ENCODE measurements at places on chromosomes 3 and 15.
A peak's percentile ranks its signal among the peaks of the same experiment; 100 is the strongest.

DNA sequence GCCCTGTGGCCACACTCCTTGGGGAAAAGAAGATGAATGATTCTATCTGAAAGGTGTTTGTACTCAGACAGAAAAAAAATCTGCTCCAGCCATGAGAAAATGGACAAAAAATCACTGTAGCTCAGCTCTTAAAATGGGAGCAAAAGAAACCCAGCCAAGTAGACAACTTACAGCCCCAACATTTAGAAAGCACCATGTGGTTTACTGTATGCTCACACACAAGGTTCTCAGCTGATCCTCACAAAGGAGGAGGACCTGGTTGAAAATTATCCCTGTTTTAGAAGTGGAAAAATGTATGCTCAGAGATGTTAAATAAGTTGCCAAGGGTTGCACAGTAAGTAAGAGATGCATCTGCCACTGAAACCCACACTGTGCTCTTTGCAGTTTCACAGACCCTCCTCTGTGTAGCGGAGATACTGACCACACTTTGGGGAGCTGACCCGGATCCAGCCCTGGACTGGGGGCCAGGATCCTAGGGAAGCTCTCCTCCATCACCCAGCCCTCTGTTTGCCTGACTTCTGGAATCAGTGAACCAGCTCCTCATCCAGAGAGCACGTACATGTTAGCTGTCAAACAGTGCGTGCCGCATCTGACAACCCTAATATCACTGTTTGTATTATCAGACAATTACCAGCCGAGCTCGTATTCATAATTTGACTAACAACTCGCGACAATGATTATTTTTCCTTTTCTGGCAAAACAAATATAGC, 32.7 kb upstream of the TPRG1 start:
- DNase-seq, result no peak

GRCh38 chr15:67396114-67396513, 124.8 kb upstream of the C15orf61 start:
- DNase-seq, result no peak

DNA sequence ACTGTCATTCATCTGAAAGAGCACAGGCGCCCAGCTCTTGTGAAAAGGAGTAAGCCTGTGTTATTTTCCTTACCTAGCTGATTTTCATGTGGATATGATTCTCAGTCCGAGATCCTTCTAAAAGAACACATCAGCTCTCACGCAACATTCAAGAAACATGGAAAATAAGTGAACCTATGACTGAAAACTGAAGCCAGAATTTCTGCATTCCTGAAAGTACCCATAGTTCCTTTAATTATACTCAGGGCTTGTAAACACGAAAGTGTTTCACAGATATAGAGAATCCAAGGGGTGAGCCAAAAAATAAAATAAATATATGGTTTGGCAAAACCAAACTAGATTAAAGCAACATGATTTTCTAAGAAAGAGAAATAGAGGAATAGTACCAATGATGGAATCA, 100.8 kb upstream of the CHMP2B start:
- DNase-seq, result no peak

DNA sequence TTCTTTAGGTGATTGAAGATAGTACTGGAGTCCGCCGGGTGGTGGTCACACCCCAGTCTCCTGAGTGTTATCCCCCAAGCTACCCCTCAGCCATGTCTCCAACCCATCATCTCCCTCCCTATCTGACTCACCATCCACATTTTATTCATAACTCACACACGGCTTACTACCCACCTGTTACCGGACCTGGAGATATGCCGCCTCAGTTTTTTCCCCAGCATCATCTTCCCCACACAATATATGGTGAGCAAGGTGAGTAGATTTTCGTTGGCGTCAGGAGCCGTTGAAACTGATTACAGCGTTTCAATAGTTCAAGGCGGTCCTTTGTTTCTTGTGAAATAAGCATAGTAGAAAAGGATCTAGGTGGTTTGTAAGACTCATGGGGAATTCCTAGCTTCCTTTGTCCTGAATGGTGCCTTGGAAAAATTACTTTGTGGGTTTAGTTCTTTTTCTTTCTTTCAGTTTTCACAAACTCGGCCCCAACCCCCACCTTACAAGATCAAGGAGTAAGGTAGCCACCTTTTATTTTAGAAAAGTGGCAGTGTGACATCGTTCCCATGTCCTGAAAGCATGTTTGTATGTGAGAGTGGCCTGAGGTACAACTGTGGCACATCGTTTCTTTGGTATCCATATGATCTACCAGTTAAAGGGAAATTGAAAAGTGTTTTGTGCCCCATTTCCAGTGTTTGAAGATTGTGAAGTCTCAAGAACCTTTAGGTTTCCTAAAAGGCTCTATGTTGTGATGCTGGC, 200.6 kb downstream of the GHSR start:
- DNase-seq, result no peak

GRCh38 chr15:63597038-63597790, at the start of gene FBXL22:
TSS of gene FBXL22 (plus strand) at chr15:63597387. CDS start at chr15:63597393, 6 bp downstream.
- no peak for DNase-seq

GRCh38 chr3:135991621-135992020, 26.1 kb downstream of the PPP2R3A start:
- DNase-seq, result no peak

DNA sequence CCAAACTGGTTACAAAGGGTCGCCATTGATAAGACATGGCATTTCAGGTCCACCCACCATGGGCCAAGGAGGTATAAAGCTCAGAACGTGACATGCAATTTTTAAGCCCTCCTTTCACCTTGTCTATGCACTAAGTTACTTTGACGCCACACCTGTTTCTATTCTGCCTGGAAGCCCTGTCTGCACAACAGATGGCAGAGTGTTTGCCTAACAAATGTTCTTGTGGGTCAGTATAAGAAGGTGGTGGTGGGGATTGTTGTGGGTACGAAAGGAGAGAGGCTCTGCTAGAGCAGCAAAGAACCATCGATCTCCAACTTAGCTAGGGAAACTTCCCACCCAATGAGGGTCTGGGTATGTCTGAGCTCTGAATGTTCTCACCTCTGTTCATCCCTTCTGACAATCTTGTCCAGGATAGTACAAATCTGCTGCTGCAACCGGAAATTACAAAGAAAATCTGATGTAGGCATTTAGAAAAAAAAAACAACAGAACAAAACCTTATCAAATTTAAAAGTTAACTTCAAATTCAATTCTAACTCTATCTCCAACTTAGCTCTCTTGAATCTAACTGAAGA, 945.0 kb upstream of the CFAP20DC start:
- DNase-seq, result no peak

GRCh38 chr15:28904541-28905315, 19.0 kb downstream of the APBA2 start:
- DNase-seq, result no peak

DNA sequence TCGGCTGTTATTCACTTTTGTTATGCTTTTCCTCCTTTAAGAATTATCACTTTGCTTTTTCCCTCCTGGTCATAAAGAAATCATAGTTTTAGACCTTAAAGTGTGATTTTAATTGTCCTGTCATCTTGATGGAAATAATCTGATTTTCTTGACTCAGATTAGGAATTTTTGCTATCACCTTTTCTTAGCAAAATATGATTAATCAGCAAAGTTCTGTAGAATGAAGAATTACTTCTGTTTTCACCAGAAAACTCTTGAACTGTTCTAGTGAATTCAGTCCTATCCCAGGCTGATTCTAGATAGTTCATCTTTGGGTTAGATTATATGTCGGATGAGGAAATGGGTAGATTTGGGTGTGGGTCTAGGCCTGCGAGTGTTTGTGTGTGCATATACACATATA, 12.2 kb downstream of the CMSS1 start:
- DNase-seq, result no peak

GRCh38 chr15:50278496-50278895, 13.0 kb upstream of the HDC start:
- no peak for DNase-seq

DNA sequence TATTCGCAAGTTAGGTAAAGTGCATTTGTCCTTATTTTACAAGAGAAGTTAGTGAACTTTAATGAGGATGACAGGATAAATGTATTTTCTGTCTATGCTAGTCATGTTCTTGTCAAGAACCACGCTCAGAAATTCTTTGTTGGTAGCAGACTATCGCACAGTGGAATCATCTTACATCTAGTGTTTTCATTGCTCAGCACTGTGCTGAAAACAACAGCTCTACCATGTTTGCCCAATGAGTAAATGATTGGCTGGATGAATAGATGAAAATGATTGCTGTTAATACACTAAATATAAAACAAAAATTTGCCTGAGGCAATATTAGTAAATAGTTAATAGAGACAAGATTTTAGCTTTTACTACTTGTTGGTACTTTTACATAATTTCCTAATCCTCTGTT, 265.3 kb upstream of the GOLIM4 start:
- no peak for DNase-seq

DNA sequence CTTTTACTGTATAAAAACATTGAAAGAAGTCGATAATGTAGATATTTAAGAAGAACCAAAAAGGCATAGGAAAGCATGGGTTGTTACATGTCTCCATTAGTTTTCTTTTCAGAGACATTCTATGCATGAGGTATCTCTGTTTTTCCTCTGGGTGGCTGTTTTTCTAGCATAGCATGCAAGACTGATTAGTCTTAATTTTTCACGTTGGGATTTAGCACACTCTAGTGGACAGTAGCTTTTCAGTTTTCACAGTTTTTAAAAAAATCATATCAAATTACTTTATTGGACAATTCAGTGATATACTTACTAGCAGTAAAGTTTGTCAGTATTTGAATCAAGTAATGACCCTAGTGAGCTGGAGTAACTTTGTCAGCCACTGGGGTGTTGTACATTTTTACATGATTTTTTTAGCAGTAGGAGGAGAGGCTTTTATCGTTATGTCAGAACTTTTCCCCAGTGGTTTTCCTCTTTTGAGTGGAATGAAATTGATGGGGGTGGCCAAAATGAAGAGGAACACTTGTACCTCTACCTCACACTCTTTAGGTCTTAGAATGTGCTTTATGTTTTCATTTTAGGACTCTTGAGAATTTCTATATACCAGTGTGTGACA, 57.2 kb downstream of the SEC22A start:
- DNase-seq, result no peak

GRCh38 chr3:49724586-49724985, 835 bp upstream of the GMPPB start:
- no peak for DNase-seq

DNA sequence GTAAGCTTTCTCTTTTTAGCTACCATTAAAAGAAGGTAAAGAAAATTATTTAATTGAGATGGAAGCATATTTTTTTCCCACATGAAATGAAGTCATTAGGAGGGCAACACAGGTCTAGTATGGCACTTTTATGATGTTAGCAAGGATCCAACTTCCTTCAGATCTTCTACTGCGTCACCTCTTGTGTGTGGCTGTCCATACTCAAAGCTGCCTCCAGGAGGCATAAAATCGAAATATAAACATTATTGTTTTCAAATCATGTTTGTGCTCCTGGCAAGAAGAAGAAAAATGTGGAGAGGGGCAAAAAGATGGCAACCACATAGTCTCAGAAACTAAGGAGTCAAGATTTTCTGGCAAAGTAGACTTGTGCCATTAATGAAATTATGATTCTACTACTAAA, 791.7 kb upstream of the EPHA6 start:
- DNase-seq, result no peak

- DNase-seq, result no peak
These were observed 318.8 kb upstream of the NAALADL2 start for GRCh38 chr3:174540116-174540908.

GRCh38 chr15:50627351-50628055, 59.1 kb downstream of the TRPM7 start:
- DNase-seq, result no peak

DNA sequence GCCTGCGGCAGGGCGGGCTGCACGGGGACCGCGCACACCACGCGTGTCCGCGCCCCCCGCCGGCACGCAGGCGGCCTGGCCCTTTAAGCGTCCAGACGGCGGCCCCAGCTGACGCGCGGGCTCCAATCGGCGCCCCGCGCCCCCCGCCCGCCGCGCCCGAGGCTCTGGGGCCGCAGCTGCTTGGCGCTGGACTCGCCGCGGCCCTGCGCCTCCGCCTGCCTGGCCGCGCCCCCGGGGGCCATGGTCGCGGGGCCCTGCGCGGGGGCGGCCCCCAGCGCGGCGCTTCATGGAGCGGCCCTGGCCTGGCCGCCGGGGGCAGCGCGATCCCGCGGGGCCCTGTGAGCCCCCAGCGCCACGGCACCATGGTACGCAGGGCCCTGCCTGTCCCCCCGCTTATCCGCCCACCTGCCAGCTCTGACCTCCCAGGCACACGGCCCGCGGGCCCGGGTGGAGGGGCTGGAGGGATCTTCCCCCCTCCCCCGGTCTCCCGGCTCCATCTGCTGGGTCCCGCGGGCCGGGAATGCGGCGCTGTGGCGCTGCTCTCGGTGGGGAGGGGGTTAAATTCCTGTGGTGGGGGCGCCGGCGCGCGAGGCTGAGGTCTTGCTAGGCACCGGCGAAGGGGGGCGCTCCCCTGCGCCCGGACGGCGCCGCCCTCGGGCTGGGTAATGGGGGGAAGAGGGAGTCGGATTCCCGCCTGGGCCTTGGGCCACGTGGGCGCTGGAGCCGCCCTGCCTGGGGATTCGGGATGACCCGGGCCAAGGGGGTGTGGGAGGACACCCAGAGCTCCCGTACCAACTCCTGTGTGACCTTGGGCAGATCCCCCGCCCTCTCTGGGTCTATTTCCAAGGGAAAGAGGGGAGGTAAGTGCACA, 1.1 kb downstream of the ZBTB47 start:
- DNase-seq, result peak; percentile 66

DNA sequence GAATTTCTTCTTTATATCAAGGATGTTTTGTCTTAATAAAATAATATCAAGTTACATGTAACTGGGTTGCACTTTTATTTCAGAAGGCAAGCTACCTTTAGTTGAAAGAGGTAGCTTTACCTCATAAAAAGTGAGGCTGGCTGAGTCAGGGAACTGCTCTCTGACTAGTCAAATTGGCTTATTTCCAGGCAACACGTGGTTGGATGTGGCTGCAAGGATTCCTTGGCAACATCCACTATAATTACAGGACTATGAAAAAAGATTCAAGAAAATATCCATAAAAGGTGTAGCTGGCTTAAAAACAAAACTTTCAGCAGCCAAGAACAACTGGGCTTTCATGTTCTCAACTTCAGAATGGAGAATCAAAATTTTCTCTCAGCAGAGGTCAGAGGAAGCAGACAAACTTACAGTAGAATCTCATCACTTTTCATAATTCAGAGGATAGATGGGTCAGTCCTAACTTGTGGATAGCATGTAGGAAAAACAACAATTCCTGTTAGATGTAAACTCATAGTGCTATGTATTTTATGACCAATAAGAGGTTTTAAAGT, 779.1 kb downstream of the MECOM start:
- no peak for DNase-seq

GRCh38 chr15:47773143-47773542, 55.8 kb downstream of the SEMA6D start:
- no peak for DNase-seq

GRCh38 chr3:52481819-52482521, 13.2 kb upstream of the STAB1 start:
- no peak for DNase-seq

GRCh38 chr3:196962108-196962929, 6.3 kb downstream of the PIGZ start:
- no peak for DNase-seq
